ENCODE measurements at places on chromosomes 12 and 14.

DNA sequence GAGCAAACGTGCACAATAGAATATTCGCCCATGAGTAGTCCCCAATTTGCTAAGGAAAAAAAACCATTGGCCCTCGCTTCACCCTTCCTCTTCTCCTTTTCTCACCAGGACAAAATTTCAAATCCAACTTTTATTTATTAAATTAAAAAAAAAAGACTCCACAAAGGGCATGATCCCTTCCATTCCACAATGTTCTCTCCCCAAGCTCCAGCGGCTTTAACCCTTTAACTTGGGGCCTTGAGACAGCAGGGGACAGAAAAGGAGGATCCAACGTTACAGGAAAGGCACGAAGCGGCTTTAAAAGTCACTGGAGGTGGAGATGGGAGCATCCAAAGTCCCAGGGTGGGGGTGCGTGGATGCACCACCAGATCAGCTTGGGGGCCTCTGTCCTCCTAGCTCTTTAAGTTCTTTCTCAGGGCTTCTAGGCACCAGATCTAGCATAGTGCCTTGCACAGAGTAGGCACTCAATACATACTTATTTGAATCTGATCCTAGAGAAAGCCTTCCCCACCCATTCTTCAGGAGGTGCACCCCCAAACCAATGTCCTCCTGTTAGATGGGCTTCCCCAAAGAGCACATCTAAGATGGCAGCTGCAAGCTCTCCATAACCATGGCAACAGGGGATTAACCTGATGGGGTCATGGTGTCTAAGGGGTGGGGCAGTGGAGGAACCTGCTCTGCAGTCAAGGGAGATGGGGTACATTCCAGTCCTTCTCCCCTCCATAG, 5.2 kb upstream of the AAAS start:
- DNase-seq, result no peak

GRCh38 chr14:41634286-41634685, 27.6 kb downstream of the LRFN5 start:
- DNase-seq, result no peak

- DNase-seq, result no peak
Measured at GRCh38 chr12:122116707-122117535, 38.4 kb downstream of the MLXIP start.

DNA sequence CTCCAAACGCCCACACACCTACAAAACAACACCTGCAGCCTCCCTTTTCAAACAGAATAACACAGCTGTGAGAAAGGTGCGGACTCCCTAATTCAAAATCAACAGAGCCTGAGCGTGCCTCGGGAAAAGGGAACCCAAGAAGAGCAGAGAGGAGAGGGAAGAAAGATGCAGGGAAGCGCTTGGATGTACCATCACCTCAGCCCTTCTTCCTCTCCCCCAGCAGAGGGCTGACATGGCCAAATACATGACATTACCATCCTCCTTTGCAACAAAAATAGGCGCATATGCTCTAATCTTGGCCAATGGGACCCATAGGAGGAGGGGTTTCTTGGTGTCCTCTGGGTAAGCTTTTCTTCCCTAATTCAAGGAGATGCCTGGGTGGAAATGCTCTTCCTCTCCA, 78.0 kb downstream of the CPSF2 start:
- no peak for DNase-seq

Data from MM.1S (cell line).